Fibroblast of skin of right biceps (primary cell): ENCODE measurements at places on chromosomes 7 and 10.

- DNase-seq, result peak; percentile 95
Measured at GRCh38 chr7:147509035-147509501, 1081.5 kb upstream of the C7orf33 start.

- no peak for DNase-seq
Measured at GRCh38 chr7:134966691-134967090, 19.6 kb upstream of the AGBL3 start.

DNA sequence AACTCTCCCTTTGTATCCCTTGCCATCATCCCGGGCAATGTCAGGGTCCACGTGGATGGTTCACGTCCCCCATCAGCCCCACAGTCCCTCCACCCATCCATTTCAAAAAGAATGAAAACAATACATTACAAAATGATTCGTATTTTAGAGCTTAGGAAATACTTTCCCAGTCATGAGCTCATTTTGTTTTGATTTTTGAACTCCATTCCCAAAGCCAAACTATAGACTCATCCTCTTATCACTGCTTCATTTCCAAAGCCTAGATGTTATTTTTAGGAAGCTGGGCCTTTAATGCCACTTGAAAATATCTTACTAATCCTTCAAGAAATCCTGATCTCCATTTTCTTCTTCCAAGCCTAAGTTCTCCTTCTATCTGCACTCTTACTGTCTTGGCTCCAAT, 72.1 kb downstream of the WNT2 start:
- DNase-seq, result peak; percentile 76

DNA sequence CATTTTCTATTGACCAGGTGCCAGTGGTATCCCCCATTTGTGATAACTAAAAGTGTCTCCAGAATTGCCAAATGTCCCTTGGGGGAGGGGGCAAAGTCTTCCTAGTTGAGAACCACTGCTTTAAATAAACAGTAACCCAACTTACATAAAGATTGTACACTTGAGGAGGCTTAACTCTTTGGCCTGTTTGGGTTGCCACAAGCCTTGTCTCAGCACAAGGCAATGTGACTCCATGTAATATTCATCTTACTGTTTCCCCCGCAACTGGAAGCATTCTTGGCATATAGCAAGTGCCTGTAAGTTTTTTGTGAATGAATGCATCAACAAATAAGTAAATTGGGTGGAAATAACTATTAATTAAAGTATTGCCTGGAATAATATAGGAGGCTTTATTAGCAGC, 108.3 kb downstream of the ANK3 start:
- DNase-seq, result no peak

GRCh38 chr10:75102830-75103673, 8.4 kb upstream of the SAMD8 start:
- DNase-seq, result no peak

GRCh38 chr10:78528749-78529204, 495.1 kb downstream of the RPS24 start:
- DNase-seq, result no peak

DNA sequence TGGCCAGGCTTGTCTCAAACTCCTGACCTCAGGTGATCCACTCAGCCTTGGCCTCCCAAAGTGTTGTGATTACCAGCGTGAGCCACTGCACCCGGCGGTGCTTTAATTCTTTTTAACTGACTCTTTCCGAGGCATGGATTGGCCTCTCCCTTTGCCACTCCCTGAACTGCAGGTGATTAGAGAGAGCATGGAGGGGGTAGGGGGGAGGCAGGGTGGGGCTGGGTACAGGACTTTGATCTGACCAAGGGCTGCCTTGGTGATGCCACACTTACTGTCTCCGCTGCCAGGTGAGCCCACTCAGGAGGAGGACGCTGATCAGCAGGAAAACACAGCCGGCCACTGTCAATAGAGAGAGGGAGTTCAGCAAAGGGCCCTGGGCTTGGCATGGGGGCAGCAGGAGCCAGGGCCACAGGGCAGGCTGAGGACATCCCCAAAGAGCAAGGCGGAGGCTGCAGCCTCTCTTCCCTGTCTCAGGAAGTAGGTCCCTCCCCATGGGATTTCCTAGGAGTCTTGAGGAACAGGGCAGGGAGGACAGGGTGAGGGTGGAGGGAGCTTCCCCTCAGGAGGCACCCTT, 40.5 kb upstream of the IL15RA start:
- DNase-seq, result no peak

- DNase-seq, result no peak
Measured at GRCh38 chr7:43843296-43843695, 26.0 kb downstream of the MRPS24 start.

DNA sequence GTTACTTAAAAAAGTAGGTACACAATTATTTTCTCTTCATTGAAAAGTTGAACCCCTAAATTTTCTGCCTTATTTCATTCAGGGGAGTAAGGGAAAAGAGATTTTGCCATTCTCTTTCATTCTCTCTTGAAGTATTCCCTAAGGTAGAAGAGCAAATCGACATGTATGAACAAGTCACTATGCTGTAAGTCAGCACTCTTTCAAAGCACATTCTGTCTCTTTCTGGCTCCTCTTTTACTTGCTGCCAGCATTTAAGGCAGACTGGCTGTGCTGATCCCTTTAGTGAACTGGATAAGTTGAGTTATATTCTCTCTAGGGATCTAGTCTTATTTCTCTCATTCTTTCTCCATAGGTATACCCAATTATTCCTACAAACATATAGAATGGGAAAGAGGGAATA, 222.3 kb upstream of the ZWINT start:
- DNase-seq, result no peak

- DNase-seq, result peak; percentile 74
Measured at GRCh38 chr7:101094791-101095375, 9.6 kb downstream of the TRIM56 start.

DNA sequence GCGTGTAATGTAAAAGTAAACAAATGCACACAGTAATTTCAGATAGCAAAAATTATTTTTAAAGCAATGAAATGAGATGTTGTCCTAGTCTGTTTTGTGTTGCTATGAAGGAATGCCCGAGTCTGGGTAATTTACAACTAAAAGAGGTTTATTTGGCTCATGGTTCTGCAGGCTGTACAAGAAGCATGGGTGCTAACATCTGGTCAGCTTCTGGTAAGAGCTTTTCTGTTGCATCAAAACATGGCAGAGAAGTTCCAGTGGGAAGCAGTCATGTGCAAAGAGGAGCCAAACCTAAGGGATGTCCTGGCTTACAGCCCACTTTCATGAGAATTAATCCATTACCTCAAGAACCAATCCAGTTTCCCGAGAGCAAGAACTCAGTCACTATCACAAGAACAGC, 62.9 kb upstream of the MNX1 start:
- no peak for DNase-seq

GRCh38 chr7:11005202-11005601, 31.5 kb downstream of the PHF14 start:
- DNase-seq, result no peak

- DNase-seq, result no peak
Measured at GRCh38 chr10:22321924-22322640, 1.2 kb downstream of the BMI1 start.

- peak; percentile 92 for DNase-seq
Measured at GRCh38 chr7:28354601-28355402, 57.5 kb upstream of the CREB5 start.

DNA sequence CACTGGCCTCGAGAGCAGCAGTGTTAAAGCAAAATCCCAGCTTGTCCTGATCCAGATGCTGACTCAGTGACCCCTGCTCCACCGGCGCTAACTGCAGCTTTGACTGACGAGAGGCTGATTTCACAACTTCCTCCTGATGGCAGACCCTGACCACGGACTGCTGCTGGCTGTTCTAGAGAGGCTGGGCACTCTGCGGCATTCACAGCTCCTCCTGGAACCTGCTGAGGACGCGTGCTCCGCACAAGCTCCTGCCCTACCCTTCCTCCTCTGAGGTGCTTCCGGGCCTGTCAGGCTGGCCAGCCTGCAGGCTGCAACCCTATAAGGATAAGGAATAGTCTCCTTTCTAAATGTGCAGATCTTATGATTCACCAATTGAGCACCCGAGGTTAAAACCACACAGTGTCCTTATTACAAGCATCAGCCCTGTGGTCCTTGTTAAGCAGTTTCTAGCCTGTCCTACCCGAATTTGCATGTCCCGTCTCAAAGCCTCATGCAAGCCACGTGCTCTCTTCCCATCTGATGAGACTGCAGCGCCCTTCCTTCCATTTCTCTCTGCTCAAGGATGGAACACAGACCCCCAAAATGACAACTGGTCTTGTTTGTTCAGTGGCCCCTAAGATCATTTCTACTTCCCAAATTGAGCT, 35.5 kb upstream of the NCAPG2 start:
- DNase-seq, result peak; percentile 79

DNA sequence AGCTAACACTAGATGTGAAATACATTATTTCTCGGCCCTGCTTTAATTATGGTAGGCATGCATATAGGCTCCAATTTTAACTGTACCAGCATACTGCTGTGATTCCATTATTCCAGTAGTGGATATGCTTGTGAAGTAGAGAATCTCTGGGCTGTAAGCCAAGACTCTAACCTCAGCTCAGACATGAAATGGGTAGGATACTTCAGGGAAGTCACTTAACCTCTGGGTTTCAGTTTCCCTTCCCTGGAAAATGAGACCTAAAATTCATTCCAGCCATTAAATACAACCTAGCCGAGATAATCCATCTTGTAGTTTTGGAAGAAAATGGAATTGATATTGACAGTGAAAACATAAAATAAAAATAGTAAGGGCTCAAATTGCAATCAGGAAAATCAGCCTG, 59.6 kb upstream of the TRIL start:
- DNase-seq, result peak; percentile 62

DNA sequence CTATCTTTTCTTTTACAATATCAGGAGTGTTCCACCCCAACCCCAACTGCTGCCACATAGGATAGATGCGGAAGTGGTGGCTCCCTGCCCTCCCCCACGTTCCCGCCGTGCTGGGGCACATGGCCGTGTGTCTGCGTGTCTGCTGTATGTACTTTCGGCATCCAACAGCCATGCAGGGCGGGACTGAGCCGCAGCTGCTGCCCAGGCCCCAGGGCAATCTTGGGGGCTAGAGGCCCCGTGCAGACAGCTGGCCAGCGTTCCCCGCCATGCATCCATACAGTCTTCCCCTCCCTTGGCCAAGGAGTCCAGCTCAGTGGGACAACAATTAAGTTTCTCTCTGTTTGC, 162.7 kb downstream of the DGKB start:
- DNase-seq, result no peak
